NCI-H524 (cell line): ENCODE measurements at places on chromosomes 7 and 10.
A peak's percentile ranks its signal among the peaks of the same experiment; 100 is the strongest.

GRCh38 chr10:128739930-128740329 is 613.7 kb upstream of the MKI67 start:
- peak; percentile 58 for DNase-seq

DNA sequence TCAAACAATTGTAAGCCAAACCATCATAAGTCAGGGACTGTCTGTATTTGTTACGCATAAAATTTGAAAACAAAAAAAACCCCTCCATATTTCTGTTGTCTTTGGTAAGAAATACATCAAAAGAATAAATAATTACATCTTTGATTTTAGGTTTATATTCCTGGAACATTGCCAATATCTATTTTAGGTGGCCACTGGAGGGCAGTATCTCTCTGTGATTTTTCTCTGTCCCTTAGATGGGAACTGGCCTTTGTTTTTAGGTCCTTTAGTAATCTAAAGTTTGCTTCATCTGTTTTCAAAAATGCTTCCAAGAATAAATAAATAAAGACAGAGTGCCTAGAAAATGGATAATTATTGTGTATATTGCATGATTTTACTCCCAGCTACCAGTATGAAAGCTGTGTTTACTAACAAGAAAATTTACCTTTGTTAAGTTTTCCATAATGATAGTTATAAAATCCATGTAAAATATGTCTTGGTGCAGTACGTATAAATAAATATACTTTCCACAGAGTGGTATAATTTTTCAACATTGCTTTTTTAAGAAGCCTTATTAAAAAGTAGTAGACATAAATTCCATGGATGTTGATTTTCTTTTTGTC is 64.2 kb downstream of the PHYHIPL start:
- DNase-seq, result no peak

GRCh38 chr7:57071-57470 is 135.3 kb upstream of the FAM20C start:
- no peak for DNase-seq

GRCh38 chr10:46040004-46040403 is 6.1 kb downstream of the MSMB start:
- no peak for DNase-seq

DNA sequence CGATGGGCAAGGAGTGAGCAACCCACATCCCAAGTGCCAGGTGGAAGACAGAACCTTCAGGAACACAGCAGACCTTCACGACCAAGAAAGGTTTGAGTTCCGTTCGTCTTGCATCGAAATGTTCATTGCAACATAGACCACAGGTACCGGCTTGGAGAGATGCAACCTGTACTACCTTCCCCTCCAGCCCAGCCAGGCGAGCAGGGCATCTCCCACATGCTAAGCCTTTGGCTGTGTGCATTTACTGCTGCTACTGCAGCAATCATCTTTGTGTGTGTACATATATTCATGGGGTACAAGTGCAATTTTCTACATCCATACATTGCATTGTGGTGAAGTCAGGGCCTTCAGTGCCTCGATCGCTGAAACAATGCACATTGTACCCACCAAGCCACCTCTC is 58.8 kb downstream of the CTBP2 start:
- DNase-seq, result no peak

GRCh38 chr7:37284805-37285231 is 163.8 kb downstream of the ELMO1 start:
- DNase-seq, result peak; percentile 65

- no peak for DNase-seq
These were observed 258.6 kb upstream of the TCERG1L start for GRCh38 chr10:131569851-131570715.

DNA sequence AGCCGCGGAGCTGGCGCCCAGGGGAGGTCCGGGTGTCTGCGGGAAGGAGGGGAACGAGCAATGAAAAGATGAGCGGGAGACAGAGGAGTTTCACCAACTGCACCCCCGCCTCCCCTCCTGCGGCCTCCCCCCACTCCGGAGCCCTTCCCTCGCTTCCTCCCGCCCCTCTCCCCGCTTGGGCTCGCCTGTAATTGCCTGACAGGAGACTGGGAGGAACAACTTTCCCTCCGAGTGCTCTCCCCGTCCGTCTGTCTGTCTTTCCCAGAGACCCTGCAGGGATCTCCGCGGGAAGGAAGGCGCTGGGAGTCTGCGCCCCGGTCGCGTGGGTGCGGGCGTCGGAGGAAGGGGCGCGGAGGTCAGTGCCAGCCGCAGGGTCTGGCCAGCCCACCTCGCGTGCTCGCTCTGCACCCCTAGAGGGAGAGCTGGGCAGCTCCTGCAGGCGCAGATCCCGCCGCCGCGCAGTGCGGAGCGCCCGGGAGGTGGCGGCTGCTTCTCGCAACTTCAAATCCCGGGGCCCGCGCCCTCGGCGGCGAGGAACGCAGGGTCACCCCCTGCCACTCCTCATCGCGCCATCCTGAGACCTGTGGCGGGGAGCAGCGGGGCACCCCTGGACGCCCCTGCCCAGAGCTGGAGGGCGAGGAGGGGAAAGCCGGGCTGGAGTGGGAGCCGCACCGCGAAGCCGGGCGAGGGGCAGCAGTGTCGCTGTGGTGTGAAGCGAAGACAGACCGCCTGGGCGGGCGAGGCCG is 511 bp upstream of the NRP1 start:
- DNase-seq, result peak; percentile 51

DNA sequence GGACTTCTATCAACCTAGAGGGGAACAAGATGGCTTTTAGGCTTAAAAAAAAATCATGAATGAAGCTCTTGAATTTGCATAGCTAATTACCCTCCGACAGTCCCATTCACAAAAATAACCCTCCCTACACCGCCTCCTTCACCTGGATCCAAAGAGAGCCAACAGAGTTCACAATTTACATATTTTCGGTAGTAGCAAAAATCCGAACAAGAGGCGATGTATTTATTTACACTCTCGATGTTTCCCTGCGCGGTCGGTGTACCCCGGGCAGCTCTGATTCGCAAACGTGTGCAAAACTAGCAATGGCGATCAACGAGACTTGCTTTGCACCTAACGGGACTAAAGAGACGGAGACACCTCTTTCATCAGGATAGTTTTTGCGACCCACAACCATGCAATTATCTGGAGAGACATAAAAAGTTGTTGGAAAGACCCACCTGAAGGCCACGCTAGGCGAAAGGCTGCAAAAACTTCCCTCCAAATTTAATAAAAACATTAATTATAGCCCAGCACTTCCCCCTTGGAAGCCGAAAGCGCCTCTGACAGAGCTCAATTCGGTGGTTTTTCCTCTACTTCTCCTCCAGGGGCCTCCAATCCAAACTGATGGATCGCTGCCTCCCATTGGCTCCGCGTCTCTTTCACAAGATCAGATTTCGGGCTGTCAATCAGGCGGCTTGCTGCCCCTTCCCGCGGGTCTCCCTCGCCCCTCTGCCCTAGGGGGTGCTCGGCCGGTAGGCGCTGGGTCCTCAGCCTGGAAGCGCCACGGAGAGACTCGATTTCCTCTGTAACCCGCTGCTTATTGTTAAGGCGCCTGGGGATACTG is at the start of gene ETV1:
TSS of gene ETV1 (minus strand) at position 541 of the 823 bp plus-strand sequence. CDS start 614 bp downstream, outside the sequence.
- peak; percentile 81 for DNase-seq

- no peak for DNase-seq
These were observed 1137.0 kb upstream of the PHF14 start for GRCh38 chr7:9836671-9837070.

DNA sequence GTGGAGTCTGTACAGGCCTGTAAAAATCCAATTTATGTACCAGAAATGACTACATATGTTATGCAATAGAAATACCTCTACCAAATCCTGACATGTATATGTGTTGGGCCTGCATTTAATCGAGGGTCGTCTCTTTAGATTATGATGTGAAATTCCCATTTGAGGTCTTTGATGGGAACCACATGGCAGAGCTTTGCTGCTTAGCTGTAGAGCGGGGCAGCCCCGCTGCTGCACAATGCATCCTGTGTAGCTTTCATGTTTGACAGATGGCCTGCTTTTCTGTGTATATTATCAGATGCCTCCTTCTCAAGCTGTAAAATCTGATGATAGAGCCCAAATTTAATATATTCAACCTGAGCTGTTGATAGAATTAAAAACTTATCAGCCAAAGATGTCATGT is 65.8 kb downstream of the RAB18 start:
- no peak for DNase-seq

- DNase-seq, result no peak
These were observed 38.1 kb downstream of the COL26A1 start for GRCh38 chr7:101400751-101401150.

DNA sequence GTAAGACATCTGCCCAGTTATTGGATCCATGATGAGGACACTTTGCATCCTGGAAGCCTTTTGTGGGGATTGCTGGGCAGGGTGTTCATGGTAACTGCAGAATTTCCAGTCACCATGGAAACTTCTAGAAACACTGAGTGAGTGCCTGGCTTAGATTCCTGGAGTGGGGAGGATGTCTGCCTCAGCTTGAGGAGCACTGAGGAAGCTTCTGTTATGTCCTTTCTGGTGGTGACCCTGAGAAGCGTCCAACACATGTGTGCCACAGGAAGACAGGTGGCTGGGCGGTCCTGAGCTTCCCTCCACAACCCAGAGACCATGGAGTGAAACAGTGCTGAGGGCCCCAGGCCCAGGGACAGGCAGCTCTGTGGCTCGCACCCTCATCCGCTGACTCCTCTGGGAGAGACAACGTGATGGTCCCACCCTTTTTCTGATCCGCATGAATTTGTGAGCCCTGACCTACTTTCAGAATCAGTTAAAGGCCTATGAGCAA is 191.8 kb upstream of the CXCL12 start:
- DNase-seq, result no peak

GRCh38 chr7:144936314-144936713 is 100.5 kb upstream of the TPK1 start:
- DNase-seq, result no peak

DNA sequence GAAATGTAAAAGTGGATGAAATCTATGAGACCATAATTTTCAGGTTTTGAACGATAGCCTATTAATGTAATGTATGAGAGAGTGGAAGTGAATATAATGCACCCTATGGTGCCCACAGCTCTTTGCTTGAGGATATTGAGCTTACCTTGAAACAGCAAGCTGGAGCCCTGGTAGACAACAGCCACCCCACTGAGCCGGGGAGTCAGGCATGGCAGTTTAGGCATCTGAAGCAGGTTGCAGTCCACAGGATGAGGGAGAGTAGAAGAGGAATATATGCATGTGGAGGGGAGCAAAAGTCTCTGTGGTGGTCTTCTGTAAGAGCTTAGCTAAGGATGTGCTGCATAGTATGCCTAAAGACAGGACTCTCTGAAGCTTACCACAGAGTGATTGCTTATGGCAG is 817.3 kb downstream of the DNAJB9 start:
- no peak for DNase-seq

- no peak for DNase-seq
These were observed 191.7 kb upstream of the SLC26A5 start for GRCh38 chr7:103637726-103638125.

DNA sequence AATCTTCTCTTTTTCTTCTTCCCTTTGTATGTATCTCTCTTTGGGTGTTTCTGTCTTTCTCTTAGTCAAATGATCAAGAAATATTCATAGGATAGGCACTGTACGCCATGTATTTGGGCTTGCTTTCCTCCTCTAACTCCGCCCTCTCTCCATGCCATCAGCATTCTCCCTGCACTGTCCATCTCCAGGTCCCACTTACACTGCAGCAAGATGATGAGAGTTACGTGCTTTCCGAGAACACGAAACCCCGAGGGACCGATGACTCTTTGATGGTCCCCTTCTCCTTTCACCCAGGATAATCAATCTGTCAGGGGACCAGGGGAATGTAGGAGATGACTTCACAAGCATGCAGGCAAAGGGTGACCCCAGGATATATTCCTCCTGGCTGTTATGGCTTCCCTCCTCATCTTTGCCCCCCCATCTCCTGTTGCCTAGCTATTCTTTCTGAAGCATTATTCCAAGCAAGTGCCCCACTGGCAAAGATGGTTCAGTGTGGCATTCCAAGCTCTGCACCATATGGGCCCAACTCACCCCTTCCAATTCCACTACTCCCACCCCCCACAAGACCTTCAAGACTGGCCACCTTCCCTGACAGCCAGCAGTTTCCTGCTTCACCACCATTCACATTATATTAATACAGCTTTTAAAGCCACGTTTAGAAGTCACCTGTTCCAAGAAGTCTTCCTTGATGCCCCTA is 40.0 kb downstream of the HIF1AN start:
- DNase-seq, result no peak

DNA sequence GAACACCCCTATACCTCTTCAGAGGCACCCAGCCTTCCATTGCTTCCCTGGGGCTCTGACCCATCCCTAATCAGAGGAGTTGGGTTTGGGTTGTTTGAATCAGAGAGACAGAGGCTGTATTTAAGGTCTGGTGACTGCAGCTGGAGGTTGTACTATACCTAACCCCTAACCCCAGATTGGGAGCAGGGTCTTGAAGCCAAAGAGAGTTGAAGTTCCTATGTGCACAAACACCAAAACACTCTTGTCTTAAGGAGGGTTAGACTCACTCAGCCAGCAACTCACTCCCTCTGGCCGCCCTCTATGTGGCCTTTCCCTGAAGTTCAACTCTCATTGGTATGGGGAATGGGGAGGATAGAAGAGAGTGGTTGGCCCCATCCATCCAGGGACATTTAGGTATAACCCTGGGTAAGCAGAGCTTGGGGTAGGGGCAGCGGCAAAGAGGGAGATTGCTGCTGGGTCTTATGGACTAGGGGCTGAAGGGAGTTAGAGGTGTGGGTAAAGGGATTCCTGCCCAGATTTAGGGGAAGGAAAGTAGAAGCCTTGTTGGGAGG is 80.0 kb downstream of the PAX2 start:
- no peak for DNase-seq

DNA sequence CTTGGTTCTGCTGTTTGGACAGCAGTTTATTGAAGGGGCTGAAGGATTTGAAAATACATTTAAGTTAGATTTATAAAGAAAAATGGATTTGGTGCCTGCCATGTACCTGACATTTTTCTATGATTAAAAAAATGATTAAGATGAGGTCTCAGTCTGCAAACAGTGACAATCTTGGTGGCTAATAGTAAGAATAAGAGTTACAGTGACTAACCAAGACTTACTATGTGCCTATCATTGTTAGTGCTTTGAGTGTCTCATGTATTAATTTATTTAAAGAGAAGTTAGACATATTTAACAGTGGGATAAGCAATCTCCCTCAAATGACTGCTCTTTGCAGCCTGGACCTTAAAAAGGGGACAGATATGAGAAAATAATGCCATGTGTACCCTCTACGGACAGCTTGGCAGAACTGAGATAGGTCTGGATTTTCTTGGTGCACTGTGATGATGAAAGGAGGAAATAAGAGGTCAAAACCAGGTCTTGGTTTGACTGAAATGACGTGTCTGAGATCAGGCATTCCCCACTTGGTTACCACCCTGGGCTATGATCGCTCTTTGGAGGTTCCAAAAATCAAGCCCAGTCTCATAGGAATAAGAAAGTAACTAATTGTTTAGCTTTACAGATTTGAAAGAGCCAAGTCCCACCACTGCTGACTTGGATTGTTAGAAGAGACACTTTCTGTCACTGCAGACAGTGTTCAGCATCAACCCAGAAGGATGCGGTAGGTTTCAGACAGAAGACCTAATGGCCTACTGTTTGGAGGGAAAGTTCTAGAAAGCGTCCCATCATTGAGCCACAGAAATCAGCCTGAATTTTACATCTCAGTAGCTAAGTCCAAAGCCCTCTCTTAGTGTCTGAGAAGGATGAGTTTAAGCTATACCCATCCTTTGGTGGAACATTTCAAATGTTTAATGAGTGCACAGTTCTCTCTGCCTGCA is 2.1 kb downstream of the CASP7 start:
- DNase-seq, result no peak

- peak; percentile 61 for DNase-seq
These were observed 3.1 kb downstream of the PALS2 start for GRCh38 chr7:24576171-24577025.
